ENCODE measurements at places on chromosomes 2 and 18. TPM values are rescaled to one million over a fixed set of nuclear protein-coding genes. Genes with fewer than 3 reads are reported as not detected.

CBLN2 gene
- total RNA-seq, result not detected

ZSWIM2 gene
- not detected for total RNA-seq

LTBP1 gene
- 376 TPM for total RNA-seq

PER2 gene
- total RNA-seq, result 4.0 TPM

SEC11C gene
- total RNA-seq, result 36.3 TPM

CXCR4 gene
- total RNA-seq, result not detected

PJVK gene
- 1.4 TPM for total RNA-seq

CCDC178 gene
- total RNA-seq, result 2.0 TPM

PRKAG3 gene
- not detected for total RNA-seq

HJURP gene
- 23.1 TPM for total RNA-seq

MYL12B gene
- 746 TPM for total RNA-seq

DCDC2C gene
- not detected for total RNA-seq

CACNB4 gene
- total RNA-seq, result not detected

B3GNT7 gene
- total RNA-seq, result not detected

FAM124B gene
- total RNA-seq, result not detected

IL1F10 gene
- not detected for total RNA-seq

BOLL gene
- total RNA-seq, result not detected

TDRD15 gene
- not detected for total RNA-seq

FZD7 gene
- total RNA-seq, result 12.1 TPM

SLC4A5 gene
- total RNA-seq, result not detected

PLCD4 gene
- 0.35 TPM for total RNA-seq

FAM237A gene
- total RNA-seq, result not detected

OST4 gene
- 553 TPM for total RNA-seq

SMARCAL1 gene
- 18.3 TPM for total RNA-seq

COA5 gene
- 29.4 TPM for total RNA-seq

SERPINB7 gene
- total RNA-seq, result 16.1 TPM

MGAT4A gene
- total RNA-seq, result not detected

ZEB2 gene
- total RNA-seq, result 39.7 TPM

TCF7L1 gene
- 0.35 TPM for total RNA-seq

ZCCHC2 gene
- 1.6 TPM for total RNA-seq

CHRNA1 gene
- not detected for total RNA-seq

DNAJC5G gene
- total RNA-seq, result not detected

GALNT5 gene
- total RNA-seq, result 4.3 TPM

DYSF gene
- 0.58 TPM for total RNA-seq

DLX1 gene
- total RNA-seq, result not detected

TMEM178A gene
- not detected for total RNA-seq

ACVR1C gene
- not detected for total RNA-seq

DSG1 gene
- total RNA-seq, result not detected

TCF23 gene
- not detected for total RNA-seq

FN1 gene
- total RNA-seq, result 3,112 TPM

SGPP2 gene
- not detected for total RNA-seq

FBLN7 gene
- total RNA-seq, result not detected

FIGN gene
- 0.86 TPM for total RNA-seq

TIA1 gene
- 47.3 TPM for total RNA-seq

KCNF1 gene
- total RNA-seq, result not detected

KIDINS220 gene
- total RNA-seq, result 29.4 TPM

CDK15 gene
- 2.9 TPM for total RNA-seq

IL36A gene
- total RNA-seq, result not detected

SKA1 gene
- 34.3 TPM for total RNA-seq

LIPG gene
- 2.9 TPM for total RNA-seq

RTP5 gene
- not detected for total RNA-seq

EML6 gene
- total RNA-seq, result 0.35 TPM
